ENCODE measurements at places on chromosomes 1 and 21. TPM values are rescaled to one million over a fixed set of nuclear protein-coding genes. Genes with fewer than 3 reads are reported as not detected.

LGR6 gene
- total RNA-seq: 0.08 TPM

SPATA46 gene
- not detected for total RNA-seq

DNA sequence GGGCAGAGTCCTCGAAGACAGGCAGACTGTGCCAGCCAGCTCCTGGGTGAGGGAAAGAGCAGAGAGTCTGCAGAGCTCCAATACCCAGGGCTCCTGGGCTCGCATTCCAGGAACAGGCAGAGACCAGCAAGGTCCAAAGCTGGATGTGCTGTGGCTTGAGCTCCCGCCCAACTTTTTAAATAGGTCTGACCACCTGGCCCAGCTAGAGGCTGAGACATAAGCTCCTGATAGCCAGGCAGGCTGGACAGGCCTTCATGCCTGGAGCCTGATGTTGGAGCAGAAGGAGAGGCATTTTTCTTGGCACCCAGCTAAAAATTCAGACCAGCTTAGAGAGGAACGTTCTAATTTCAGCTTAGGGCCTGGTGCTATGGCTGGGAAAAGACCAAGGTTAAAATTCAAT, 178.4 kb upstream of the TMEM51 start:
- H3K4me1 ChIP-seq: peaks cover 3% of the 10 kb centered on the region
- DNase-seq: no peak
- no peaks in the 10 kb centered on the region for H3K36me3 ChIP-seq
- H3K27me3 ChIP-seq: peaks cover 2% of the 10 kb centered on the region
- H3K27ac ChIP-seq: no peak overlapping the region

DNA sequence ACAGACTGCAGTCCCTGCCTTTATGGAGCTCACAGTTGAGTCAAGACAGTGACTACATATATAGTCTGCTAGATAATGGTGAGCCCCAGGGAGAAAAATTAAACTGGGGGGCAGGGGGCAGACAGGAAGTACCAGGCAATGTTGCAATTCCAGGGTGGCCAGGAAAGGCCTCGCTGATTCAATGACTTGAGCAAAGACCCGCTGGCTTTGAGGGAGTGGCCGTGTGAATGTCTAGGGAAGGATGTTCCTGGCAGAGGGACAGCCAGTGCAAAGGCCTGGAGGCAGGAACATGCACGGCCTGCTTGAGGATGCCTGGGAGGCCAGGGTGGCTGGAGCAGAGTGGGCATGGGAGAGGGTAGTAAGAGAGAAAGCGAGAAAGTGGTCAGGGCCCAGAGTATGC, 23.0 kb upstream of the EPHA8 start:
- H3K27me3 ChIP-seq: peaks cover 1% of the 10 kb centered on the region
- H3K36me3 ChIP-seq: no peaks in the 10 kb centered on the region
- no peak overlapping the region for H3K27ac ChIP-seq

DNA sequence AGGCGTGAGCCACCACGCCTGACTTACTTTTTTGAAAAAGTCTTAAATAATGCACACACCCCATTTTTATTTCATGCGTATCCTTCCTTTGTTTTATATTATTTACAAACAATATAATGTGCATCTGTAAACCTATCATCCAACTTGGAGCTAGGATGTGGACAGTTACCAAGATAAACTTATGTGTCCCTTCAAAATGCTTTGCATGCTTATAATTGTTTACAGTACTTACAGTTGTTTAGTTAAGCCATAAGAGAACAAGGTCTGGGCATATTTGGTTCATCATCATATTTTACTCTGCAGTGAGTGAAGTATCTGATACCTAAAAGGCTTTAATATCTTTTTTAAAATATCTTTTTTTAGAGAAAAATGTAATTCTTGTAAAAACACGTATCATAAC, 16.1 kb upstream of the HMGN1 start:
- H3K27ac ChIP-seq: no peak overlapping the region
- no peak overlapping the region for H3K4me3 ChIP-seq
- DNase-seq: no peak
- H3K27me3 ChIP-seq: peaks cover 3% of the 10 kb centered on the region
- H3K36me3 ChIP-seq: no peaks in the 10 kb centered on the region
- H3K4me1 ChIP-seq: no peaks in the 10 kb centered on the region

DNA sequence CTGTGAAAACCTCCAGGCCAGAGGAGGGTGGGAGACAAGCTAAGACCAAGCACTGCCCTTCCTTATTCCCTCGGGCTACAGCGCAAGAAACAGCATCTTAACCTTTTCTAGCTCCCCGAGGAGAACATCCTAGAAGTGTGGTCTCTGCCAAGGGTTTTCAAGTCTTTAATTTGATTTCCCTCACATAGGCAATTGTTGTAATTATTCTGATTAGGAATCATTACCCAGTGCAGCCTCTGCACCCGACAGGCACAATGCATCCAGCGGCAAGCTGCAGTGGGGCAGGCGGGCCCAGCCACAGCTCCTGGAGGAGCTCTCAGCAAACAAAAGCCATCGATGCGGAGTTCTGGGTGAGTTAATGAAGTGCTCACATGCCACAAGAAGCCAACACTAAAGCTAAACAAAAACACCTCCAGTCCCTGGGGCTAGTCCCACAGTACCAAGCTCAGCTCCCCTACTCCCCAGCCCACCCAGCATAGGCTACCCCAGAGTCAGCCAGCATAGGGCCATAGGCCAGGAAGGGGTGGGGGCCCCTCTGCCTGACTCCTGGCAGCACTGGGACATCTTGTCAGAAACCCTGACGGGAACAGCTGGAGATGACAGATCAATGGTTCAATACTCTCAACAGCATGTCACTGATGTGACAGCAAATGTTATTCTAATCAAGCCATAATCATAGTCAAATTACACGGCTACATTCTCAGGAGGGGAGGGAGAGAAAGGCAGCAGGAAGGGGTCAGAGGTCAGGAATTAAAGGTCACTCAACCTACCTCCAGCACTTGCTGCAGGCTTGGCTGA, 42.5 kb downstream of the ERI3 start:
- DNase-seq: no peak
- no peak overlapping the region for H3K4me3 ChIP-seq
- H3K4me1 ChIP-seq: peaks cover 8% of the 10 kb centered on the region
- H3K27ac ChIP-seq: no peak overlapping the region
- H3K36me3 ChIP-seq: peaks cover 5% of the 10 kb centered on the region
- no peaks in the 10 kb centered on the region for H3K27me3 ChIP-seq

DNA sequence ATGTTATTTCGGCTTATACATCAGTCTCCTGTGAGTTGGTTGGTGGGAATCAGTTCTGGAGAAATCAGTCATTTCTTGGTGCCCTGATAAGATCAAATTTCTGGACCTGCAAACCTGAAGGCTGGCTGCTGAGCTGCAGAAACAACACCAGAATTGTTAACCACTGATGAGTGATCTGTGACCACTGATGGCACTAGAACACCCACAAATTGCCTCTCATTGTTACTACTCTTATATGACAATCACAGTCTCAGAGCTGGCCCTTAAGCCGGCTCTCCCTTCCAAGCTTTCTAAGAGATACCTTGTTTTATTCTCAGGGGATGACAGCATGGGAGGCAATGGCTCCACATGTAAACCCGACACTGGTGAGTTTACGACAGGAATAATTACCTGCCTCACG, 1.9 kb downstream of the C1orf162 start:
- peaks cover 55% of the 10 kb centered on the region for H3K4me1 ChIP-seq
- peak overlapping the region; percentile 68 for H3K27ac ChIP-seq
- peaks cover 25% of the 10 kb centered on the region for H3K36me3 ChIP-seq
- peak; percentile 62 for DNase-seq
- H3K4me3 ChIP-seq: peak overlapping the region; percentile 55

DNA sequence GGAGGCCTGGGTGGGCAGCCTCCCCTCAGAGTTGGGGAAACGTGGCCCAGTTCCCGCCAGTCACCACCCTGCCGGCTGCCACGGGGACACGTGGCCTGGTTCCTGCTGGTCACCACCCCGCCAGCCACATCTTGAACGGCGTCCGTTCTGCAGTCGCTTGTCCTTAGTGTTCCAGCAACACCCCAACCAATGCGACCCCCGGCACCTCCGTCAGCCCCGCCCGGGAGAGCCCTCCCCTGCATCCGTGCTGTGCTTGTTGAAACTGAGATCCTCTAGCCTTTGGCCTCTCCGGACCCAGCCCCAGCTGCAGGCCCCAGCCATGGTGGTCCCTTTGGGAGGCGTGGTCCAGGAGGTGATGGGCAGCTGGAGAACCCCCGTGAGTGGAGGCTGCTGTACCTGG, 18.7 kb downstream of the PRKCZ start:
- no peak for DNase-seq
- H3K4me3 ChIP-seq: no peak overlapping the region
- H3K4me1 ChIP-seq: no peaks in the 10 kb centered on the region
- no peaks in the 10 kb centered on the region for H3K36me3 ChIP-seq

- no peak for DNase-seq
- H3K36me3 ChIP-seq: no peaks in the 10 kb centered on the region
- peaks cover 3% of the 10 kb centered on the region for H3K4me1 ChIP-seq
- peaks cover 20% of the 10 kb centered on the region for H3K27me3 ChIP-seq
- no peak overlapping the region for H3K4me3 ChIP-seq
- no peak overlapping the region for H3K27ac ChIP-seq
Observed at GRCh38 chr1:179941454-179941853, 13.2 kb upstream of the CEP350 start.

- no peaks in the 10 kb centered on the region for H3K36me3 ChIP-seq
- H3K4me1 ChIP-seq: peaks cover 13% of the 10 kb centered on the region
- no peak overlapping the region for H3K27ac ChIP-seq
- H3K27me3 ChIP-seq: peaks cover 1% of the 10 kb centered on the region
- no peak overlapping the region for H3K4me3 ChIP-seq
- no peak for DNase-seq
Observed at GRCh38 chr21:45436351-45437065, 31.5 kb downstream of the COL18A1 start.

FAM229A gene
- 11.8 TPM for total RNA-seq

SLC44A5 gene
- total RNA-seq: 0.98 TPM

- H3K27me3 ChIP-seq: no peaks in the 10 kb centered on the region
- no peak overlapping the region for H3K27ac ChIP-seq
- H3K36me3 ChIP-seq: no peaks in the 10 kb centered on the region
Observed at GRCh38 chr1:3577300-3577699, 34.0 kb downstream of the MEGF6 start.

DNA sequence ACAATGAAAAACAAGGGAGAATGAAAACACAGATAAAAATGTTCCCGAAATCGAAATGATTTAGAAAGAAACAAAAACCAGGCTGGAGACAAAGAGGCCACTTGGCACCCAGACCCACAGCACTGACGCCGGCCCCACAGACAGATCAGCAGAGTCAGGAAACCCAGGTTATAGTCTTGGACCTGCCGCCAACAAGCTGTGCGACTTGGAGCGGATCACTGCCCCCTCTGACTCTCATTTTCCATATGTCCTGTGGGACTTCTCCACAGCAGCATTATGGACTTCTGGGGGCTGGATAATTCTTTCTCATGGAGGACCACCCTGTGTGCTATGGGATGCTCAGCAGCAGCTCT, 72.4 kb downstream of the MATN1 start:
- H3K4me3 ChIP-seq: no peak overlapping the region
- H3K27me3 ChIP-seq: peaks cover 8% of the 10 kb centered on the region
- no peaks in the 10 kb centered on the region for H3K4me1 ChIP-seq
- H3K27ac ChIP-seq: no peak overlapping the region
- DNase-seq: no peak

Data from activated CD4-positive, alpha-beta memory T cell treated with anti-CD3 and anti-CD28 coated beads, Interleukin-2, amount 10 ng/mL, durations not matched to agents 7 days and 5 days (primary cell).